Hematopoietic multipotent progenitor cell (in vitro differentiated cells): ENCODE measurements at places on chromosomes 7 and 10. TPM values are rescaled to one million over a fixed set of nuclear protein-coding genes. Genes with fewer than 3 reads are reported as not detected.
A peak's percentile ranks its signal among the peaks of the same experiment; 100 is the strongest.

GRCh38 chr7:50730446-50731400 is 52.0 kb downstream of the GRB10 start:
- DNase-seq: no peak

GRCh38 chr10:24707445-24707844 is 16.2 kb downstream of the ARHGAP21 start:
- no peak for DNase-seq

DNA sequence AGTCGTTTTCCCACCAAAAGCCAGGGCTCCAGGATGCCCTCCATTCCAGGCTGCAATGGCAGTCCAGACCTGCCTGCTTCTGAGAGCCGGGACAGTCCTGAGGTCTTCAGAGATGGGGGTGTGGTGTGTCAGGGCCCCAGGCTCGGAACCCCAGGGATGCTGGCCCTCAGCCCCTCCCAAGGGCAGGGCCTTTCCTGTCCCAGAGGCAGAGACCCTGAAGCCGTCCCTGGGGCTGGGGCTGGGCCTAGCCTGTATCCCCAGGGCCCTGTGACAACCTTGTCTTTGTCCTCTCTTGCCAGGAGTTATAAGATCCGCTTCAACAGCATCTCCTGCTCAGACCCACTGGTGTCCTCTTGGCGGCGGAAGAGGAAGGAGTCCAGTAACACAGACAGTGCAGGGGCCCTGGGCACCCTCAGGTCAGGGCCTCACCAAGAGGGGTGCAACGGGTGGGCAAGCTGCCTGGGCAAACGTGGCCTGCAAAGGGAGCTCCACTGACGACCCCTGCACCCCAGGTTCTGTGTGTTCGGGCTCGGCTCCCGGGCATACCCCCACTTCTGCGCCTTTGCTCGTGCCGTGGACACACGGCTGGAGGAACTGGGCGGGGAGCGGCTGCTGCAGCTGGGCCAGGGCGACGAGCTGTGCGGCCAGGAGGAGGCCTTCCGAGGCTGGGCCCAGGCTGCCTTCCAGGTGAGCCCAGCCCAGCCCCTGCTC is 15.9 kb downstream of the NOS3 start:
- no peak for DNase-seq

GRCh38 chr7:41198502-41198901 is 504.4 kb downstream of the INHBA start:
- DNase-seq: no peak

GRCh38 chr7:116843378-116843777 is 19.0 kb upstream of the CAPZA2 start:
- peak; percentile 70 for DNase-seq

DNA sequence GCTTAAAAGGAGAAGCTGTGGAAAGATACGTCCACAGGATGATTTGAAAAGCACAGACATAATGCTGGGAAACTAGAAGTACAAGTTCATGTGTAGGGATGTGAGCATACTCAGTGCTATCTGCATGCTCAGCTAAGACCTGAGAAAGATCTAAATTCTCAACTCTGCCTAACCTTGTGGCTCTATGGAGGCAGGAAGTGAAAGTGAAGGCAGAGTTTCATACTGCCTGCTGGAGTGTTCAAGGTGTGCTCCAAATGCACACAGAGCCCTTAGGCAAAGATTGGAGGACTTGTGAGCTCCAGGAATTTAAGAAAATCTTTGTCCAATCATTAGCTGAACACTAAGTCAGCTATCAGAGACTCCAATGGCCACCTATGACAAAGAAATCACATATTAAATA is 190.9 kb downstream of the RNLS start:
- DNase-seq: no peak

- DNase-seq: no peak
Measured at GRCh38 chr7:94514140-94514889, 4.7 kb downstream of the CASD1 start.

GRCh38 chr10:77606751-77607150 is 30.9 kb downstream of the KCNMA1 start:
- DNase-seq: no peak

DNA sequence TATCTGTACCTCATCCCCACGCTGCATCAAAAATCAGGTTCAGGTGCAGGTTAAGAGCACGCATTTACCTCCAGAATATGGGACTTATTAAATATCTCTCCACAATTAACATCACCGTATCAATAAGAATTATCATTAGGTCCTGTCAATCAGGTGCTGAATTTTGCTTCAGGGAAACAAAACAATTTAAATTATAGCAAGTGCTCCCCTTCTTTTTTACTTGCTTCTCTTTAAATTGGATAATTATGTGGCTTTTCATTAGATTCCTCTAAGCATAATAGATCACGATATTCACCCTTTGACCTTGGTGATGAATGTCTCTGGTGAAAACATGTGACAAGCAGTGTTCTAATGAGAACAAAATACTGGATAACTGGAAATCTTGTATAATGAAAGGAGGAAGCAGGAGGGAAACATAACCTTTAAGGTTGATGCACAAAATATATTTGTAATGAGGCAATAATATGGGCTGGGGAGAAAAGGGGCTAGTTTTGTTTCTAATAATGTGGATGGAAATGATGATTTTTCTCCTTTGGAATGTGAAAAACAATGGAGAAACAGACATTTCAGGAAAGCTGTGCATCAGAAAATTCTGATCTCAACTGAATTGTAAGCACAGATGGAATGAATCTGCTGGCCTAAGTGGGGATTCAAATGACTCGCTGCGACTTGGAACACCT is 166.9 kb downstream of the SNX10 start:
- DNase-seq: no peak

DNA sequence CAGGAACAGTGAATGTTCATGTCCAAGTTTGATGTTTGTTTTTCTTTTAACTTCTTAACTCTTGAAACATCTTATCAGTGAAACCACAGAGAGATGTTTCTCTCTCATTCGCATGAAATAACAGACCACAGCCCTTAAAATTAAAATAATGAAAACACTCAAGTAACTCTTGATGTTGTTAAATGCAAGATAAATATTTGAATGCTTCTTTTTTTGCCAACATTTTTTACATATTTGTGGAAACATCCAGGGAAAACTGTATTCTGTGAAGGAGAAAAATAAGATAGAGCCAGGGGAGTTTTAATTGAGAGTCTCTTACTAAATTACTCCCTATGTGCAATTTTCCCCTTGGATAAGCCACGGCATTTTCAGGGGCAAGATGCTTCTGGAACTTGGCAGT is 361.8 kb upstream of the MGMT start:
- no peak for DNase-seq

ANKRD22 gene
- total RNA-seq: under 0.01 TPM

FFAR4 gene
- not detected for total RNA-seq
